ENCODE measurements at places on chromosomes 1 and 21. TPM values are rescaled to one million over a fixed set of nuclear protein-coding genes. Genes with fewer than 3 reads are reported as not detected.

SPRR1B gene
- polyA plus RNA-seq = not detected

GRCh38 chr1:51799372-51799771 lies 79.2 kb downstream of the NRDC start:
- DNase-seq = no peak

- no peak for DNase-seq
Measured at GRCh38 chr1:111542187-111542586, 38.8 kb upstream of the ADORA3 start.

DNA sequence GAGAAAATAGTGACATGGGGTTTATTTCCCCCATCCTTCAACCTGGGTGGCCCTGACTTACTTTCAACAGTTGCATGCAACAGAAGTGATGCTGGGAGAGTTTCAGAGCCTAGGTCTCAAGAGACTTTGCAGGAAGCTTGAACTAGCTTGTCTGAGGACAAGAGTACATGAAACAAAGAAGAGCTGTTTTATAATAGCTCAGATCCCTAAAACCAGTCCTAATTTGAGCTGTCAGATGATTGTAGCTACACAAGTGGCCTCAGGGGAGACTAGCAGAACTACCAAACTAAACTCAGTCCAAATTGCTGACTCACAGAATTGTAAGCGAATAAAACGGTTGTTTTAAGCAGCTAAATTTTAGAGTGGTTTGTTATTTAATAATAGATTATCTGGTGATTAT lies 17.1 kb downstream of the RC3H1 start:
- no peak for DNase-seq

DNA sequence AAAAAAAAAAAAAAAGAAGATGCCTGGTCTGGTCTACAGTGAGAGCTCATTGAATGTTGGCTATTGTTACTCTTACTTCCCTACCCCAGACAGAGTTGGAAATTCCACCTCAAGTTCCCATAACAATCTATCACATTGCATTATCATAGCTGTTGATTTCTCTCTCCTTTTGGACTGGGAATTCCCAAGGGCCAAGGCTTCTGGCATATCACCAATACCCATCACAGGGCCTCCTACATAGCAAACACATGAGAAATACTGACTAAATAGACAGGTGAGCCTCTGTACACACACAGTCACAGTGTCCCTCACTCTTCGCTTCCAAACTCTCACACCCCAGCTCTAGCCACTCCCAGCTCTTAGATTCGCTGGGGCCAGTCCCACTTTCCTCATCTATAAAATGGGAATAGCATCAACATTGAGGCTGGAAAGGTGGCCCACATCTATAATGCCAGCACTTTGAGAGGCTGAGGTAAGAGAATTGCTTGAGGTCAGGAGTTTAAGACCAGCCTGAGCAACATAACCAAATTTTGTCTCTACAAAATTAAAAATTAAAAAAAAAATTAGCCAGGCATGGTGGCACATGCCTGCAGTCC lies 6.4 kb downstream of the PTAFR start:
- no peak for DNase-seq

DNA sequence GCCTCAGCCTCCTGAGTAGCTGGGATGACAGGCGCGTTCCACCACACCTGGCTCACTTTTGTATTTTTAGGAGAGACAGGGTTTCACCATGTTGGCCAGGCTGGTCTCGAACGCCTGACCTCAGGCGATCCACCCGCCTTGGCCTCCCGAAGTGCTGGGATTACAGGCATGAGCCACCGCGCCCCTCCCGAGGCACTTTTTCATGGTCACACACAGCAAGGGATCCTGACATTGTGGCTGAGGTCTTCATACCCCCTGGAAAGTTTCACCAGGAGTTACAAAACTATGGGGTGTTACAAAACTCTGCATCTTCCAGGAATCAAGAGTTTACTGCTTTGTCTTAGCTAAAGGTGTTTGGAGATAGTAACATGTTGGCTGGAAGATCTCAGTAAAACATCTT lies 234.3 kb upstream of the TMEM51 start:
- DNase-seq = no peak

NKAIN1 gene
- 2.7 TPM for polyA plus RNA-seq

ANGPTL3 gene
- 12.3 TPM for polyA plus RNA-seq

PSRC1 gene
- polyA plus RNA-seq = 12.9 TPM

CADM3 gene
- 14.5 TPM for polyA plus RNA-seq

DNA sequence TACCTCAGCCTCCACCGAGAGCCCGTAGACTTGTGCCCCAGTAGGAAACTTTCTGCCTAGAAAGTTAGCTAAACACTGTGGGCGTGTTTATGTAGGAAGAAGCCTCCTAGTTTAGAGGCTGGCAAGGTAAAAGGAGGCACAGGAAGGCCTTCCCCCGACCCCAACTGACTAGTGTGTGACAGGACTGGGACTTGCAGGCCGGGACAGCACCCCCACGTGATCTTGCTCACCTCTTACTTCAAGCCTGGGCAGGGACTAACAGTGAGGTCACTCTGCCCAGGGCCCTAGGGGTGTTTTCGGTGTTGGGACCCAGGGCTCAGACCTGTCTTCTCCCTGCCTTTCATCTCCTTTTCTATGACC lies 392 bp upstream of the TAGLN2 start:
- no peak for DNase-seq

- DNase-seq = no peak
Measured at GRCh38 chr1:199282751-199283305, 644.0 kb downstream of the PTPRC start.

- no peak for DNase-seq
Measured at GRCh38 chr1:116940814-116941599, 31.3 kb downstream of the PTGFRN start.

DNA sequence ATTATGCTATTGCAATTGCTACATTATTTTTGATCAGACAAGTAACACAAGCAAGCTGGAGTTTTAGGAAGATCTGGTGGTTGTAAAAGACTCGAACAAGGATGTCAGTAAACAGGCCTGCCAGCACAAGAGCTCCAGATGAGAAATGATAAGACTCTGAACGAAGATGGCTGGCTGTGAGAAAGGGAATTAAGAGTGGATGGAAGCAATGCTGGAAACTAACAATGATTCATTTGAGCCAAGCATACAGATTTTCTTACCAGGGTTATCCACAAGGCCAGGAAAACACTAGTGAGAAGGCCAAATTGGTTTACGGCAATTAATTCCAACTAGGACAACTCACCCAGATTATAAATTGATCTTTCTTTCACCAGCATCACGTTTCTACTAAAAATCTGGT lies 54.2 kb downstream of the NRIP1 start:
- no peak for DNase-seq

UBE2U gene
- polyA plus RNA-seq = 0.15 TPM

GSTM1 gene
- 1.1 TPM for polyA plus RNA-seq

GBP7 gene
- polyA plus RNA-seq = 0.10 TPM

- DNase-seq = no peak
Measured at GRCh38 chr1:245160741-245161400, 6.1 kb downstream of the KIF26B start.

DNA sequence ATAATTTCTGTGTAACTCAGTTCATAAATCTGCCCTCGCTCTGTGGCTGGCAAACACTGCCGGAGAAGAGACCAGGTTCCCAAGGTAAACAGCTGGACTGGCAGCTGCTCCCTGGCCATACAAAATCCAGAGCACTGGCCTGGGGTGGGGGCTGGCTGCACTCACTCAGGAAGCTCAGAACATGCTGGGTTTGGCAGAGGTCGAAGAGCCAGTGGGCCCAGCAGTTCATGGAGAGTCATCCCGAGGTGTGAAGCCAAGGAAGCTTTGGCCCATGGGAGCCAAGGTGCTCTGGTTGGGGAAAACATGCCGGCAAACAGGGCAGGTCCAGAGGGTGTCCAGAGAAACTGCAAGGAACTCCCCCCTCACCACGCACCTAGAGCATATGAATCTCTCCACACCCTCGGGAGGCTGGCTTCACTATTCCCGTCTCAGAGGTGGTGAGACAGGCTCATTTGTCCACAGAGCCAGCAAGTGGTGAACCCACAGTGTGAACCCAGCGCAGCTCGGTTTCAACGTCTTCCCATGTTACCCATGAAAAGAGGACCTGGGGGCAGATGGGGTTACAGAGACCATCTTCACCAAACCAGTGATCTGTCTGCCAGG lies 102.4 kb downstream of the DMRTB1 start:
- no peak for DNase-seq

CD84 gene
- 1.7 TPM for polyA plus RNA-seq

DNA sequence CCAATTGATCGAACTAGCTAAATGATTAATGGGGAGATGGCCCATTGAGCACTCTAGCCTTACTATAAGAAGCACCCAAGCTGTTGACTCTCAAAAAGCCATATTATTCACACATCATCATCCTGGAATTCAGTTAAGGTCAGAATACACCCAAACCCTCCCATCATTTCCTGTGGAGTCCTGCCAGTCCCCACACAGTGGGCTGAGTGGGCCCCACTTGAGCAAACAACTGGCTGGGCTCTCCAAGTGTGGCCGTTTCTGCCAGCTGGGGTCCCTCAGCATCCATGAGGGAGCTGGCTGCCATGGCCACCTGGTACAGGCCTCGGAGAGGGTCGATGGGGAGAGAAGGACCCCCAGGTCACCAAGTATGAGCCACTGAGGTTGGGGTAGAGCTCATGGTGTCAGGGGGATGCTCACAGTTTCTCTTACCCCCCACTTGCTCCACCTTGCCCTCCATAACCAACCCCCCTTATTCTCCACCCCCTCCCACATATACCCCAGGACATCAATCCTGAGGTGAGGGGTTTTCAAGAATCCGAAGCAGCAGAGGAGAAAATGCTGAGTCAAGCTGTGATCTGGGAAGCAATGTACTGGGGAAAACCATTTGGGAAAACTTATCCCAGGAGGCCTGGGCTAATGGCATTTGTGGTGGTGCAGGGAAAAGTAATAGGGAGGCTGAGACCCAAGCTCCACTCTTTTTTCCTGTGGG lies 60.3 kb downstream of the UBE2T start:
- no peak for DNase-seq

GRCh38 chr1:226355669-226356551 lies 46.9 kb upstream of the LIN9 start:
- DNase-seq = peak; percentile 14

- DNase-seq = no peak
Measured at GRCh38 chr1:17620448-17620847, 81.0 kb downstream of the ARHGEF10L start.

SLC44A3 gene
- 70.5 TPM for polyA plus RNA-seq

VCAM1 gene
- polyA plus RNA-seq = 18.7 TPM

GRCh38 chr1:29984862-29985605 lies 738.4 kb downstream of the MATN1 start:
- DNase-seq = peak; percentile 69

GRCh38 chr1:110620686-110621085 lies 14.5 kb upstream of the KCNA2 start:
- no peak for DNase-seq

HFM1 gene
- polyA plus RNA-seq = 1.5 TPM

TEDDM1 gene
- 0.09 TPM for polyA plus RNA-seq

HPCAL4 gene
- polyA plus RNA-seq = 2.5 TPM

DNA sequence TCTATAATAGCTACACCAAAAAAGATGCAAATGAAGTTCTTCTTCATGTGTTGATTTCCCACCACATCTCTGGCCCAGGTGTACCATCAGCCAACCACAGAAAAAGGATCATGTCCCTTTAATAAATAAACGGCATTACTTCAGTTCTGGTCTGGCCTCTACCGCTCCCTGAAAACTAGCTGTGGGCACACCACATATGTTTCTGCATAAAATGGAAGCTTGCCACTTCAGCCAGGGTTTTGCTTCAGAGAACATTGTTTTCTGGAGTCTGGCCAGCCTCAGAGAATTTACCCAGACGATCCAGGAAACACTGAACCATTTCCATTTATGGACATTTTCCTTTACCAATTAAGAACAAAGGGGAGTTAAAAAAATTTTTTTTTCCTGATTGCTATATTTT lies 5.8 kb upstream of the LAMC2 start:
- DNase-seq = no peak

DNA sequence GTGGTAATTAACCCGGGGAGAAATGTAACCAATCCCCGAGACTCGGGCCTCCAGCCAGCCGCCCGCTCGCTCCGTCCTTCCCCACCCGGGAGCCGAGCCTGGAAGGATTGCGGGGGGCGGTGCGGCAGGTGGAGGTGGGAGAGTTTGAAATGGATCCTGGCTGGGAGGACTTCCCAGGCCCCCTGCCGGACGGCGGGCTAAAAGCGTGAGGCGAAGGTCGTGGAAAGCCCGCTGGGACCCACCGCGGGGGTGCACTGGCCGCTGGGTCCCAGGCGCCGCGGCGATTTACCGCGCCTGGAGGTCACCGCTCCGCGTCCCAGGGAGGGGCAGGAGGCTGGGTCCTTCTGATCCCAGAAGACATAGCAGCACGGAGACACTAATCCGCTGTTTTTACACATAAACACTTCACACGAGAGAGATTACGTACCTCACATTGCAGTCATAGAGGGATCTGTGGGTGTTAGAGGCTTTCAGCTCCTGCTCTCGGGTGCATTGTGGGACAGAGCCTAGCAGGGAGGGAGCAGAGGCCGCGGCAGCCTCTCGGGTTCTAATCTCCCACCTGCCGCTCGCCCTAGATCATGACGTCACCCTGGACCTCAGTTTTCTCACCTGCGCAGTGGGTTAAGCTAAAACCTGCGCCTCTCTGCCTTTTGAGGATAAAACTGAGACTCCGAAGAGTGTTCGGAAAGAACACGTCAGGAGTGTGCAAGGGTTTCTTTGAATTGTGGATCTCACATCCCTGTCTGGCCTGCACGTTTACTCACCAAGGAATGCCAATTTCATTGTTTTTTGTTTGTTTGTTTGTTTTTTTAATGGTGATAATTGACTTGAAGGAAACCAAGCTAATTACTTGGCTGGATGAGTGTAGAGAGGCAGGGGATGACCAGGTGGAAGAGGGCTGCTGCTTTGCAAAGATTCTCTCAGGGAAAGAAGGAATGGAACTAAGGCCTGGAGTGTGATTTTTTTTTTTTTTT lies 17.1 kb upstream of the TMEM9 start:
- DNase-seq = peak; percentile 80

LRRC53 gene
- polyA plus RNA-seq = 0.25 TPM

CYYR1 gene
- polyA plus RNA-seq = 6.4 TPM

- DNase-seq = no peak
Measured at GRCh38 chr21:46369520-46370235, 45.7 kb downstream of the PCNT start.

DNA sequence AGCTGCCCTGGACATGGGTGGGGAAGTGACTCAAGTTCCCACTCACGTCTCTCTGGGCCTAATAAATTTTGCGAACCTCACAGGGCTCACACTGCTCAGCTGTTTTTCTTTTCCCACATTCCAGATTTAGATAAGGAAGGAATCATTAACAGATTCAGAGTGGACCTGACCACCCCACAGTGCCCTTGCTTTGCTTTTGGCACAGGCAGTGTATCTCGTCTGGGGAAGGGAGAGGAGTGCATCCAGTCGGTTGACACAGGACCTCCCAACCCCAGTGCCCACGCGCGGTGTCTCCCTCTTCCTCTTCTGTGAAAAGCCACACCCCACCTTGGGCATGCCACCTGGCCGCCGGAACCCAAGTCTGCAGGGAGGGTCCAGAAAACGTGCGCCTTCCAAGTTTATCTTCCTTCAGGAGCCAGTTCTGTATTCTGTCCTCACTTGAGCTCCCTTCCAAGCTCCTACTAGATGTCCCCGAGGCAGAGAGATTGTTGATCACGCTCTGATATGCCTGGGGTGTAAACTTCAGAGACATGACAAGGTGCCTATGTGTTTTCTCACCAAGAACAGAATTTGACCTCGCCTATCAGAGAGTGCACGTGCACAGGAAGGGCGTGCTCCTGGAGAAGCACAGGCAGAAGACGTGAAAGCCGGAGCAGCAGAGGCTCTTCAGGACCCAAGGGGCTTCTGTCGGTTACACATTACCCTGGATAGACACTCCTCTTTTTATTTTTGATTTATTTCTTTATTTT lies 9.5 kb upstream of the SLC2A5 start:
- DNase-seq = peak; percentile 97

GRCh38 chr1:19036041-19036812 lies 79.8 kb upstream of the IFFO2 start:
- no peak for DNase-seq

GRCh38 chr1:201068976-201069375 lies 43.2 kb downstream of the CACNA1S start:
- no peak for DNase-seq

Measured in large intestine (tissue), 12 donors.